ENCODE measurements at places on chromosomes 11 and 22. TPM values are rescaled to one million over a fixed set of nuclear protein-coding genes. Genes with fewer than 3 reads are reported as not detected.

GRCh38 chr11:57547854-57548377, 10.5 kb downstream of the SMTNL1 start:
- peaks cover 33% of the 10 kb centered on the region for H3K36me3 ChIP-seq
- H3K4me1 ChIP-seq, result peaks cover 10% of the 10 kb centered on the region
- H3K27ac ChIP-seq, result no peak overlapping the region
- H3K27me3 ChIP-seq, result no peaks in the 10 kb centered on the region
- DNase-seq, result no peak
- no peak overlapping the region for H3K4me3 ChIP-seq

DNA sequence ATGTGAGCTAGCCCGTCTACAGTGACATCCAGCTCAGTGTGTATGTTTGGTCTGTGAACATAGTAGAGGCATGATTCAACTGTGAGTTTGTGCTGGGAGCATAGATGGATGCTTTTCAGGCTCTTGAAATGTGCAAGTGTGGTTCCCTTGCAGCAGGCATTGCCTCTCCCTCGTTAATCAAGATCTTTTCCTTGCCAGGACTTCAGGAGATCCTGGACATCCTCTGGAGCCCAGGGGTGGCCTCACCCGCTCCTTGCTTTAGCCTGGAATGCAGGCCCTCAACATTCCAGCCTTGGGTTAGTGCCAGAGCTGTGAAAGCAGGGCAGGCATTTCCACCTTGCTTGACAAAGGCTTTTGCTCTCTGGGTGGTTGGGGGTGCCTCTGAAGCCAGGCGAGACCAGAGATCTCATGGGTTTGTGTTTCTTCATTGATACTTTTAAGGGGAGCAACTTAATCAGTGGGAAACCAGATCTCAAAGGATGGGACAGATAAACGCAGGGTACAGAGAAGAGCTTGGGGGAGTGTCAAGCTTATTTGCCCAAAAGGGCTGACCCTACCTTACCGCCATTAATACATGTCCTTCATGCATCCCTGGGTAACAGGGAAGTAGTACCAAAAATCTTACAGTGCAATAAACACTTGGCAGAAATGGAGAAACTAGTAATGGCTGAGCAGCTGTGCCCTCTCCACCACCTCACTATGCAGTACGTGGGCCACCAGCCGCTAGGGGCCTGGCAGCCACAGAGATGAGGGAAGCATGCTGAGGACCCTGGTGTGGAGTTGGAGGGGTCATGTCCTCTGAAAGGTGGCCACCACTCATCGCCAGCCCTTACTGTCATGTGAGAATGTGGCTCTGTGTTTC, 72.1 kb downstream of the PTPRJ start:
- peaks cover 27% of the 10 kb centered on the region for H3K4me1 ChIP-seq
- DNase-seq, result peak; percentile 57
- no peaks in the 10 kb centered on the region for H3K27me3 ChIP-seq
- peak overlapping the region; percentile 65 for H3K27ac ChIP-seq
- H3K36me3 ChIP-seq, result no peaks in the 10 kb centered on the region

- no peaks in the 10 kb centered on the region for H3K36me3 ChIP-seq
- H3K27me3 ChIP-seq, result no peaks in the 10 kb centered on the region
- DNase-seq, result no peak
- no peak overlapping the region for H3K4me3 ChIP-seq
- H3K4me1 ChIP-seq, result peaks cover 1% of the 10 kb centered on the region
- no peak overlapping the region for H3K27ac ChIP-seq
Observed at GRCh38 chr22:17192186-17192585, 27.0 kb downstream of the ADA2 start.

DNA sequence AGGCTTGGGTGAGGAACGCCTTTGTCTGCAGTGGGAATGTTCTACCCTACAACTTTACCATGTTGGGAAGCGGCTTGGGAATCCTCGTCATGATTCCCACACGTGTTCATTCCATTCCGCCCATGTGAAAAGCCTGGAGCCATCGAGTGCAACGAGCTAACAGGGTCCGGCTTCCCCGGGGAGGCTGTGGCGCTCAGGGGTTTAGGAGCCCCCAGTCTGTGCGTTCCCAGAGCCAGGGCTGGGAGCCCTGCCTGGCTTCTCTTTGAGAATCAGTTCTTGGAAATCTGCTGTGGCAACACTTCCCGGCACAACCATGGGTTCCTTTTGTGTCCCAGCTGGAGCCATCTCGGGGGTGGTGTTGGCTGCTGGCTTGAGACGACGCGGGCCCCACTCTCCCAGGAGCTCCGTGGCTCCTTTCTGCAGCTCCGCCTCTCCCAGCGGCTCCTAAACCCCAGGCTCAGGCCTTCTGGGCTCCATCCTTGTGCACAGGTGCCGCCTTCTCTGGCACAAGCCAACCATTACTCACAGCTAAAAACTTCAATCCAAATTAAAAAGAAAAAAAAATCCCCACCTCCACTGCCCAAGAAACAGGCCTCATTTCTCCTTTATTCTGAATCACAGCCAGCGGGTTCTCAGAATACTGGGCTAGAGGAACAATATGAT, 18.7 kb upstream of the PPFIA1 start:
- no peaks in the 10 kb centered on the region for H3K27me3 ChIP-seq
- no peak overlapping the region for H3K27ac ChIP-seq
- H3K36me3 ChIP-seq, result no peaks in the 10 kb centered on the region
- no peak for DNase-seq
- H3K4me3 ChIP-seq, result no peak overlapping the region

DNA sequence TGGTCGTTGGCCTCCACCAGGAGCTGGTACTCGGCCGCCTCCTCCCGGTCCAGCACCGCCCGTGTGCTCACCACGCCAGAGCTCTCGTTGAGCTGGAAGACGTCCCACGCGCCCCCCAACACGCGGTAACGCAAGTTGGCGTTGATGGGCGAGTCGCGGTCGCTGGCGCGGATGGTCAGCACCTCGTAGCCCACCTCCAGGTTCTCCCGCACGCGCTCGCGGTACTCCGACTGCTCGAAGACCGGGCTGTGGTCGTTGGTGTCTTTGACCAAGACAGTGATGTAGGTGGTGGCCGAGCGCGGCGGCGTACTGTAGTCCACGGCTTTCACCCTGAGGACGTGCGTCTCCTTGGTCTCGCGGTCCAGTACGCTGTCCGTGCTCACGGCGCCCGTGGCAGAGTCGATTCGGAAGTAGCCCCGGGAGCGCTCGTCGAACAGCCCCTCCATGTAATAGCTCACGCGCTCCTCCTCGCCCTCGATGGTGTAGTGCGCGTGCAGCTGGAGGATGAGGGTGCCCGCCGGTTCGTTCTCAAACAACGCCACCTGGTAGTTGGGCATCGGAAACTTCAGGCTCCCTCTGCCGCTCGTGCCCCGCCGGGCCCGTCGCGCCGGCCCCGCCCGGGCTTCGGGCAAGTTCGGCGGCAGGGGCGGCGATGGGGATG, 1.4 kb downstream of the CELSR1 start:
- peaks cover 17% of the 10 kb centered on the region for H3K27me3 ChIP-seq
- H3K36me3 ChIP-seq, result peaks cover 2% of the 10 kb centered on the region
- no peaks in the 10 kb centered on the region for H3K4me1 ChIP-seq
- H3K27ac ChIP-seq, result no peak overlapping the region

DNA sequence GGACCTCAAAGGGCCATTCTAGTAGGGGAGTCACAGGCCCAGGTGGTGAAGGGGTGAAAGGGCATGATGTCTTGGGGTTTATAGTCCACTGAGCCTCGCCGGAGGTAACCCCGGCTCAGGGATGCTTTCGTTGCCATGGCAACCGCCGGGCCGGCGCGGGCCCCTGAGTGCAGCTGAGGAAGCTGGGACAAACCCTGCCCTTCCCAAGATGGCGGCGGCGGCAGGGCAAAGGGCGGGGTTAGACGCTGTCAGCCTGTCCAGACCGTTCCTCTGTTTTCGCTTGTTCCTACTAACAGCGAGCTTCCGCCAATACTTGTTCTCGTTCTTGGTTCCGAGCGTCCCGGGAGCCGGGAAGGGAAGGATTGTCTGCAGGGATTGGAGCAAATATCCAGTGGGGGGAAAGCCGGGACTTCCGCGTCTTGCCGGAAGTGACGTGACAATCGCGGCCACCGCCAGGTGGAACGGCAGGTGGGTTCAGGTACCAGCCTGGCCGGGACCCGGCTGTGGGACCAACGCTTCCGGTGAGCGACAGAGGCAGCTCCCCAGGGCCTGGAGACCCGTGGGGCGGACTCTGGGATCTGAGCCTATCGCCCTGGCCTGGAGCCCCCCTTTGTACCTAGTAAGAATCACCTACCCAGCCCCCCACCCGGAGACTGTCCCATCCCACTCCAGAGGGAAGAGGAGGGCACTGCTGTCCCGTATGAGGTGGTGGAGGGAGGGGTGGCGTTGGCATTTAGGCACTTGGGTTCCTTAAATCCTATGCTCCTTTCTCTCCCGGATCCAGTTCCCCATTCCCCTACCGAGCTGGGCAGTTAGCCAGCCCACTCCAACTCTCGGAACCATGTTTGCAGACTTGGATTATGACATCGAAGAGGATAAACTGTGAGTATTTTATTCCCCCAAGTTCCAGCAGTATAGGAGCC, at the start of gene PICK1:
TSS of gene PICK1 (plus strand) at position 436 of the 923 bp plus-strand sequence. CDS start at position 842, 406 bp downstream.
- H3K27ac ChIP-seq, result peak within 1 kb of the TSS; percentile 95
- no peaks in the 10 kb centered on the region for H3K4me1 ChIP-seq
- H3K36me3 ChIP-seq, result peaks cover 6% of the 10 kb centered on the region
- peak within 1 kb of the TSS; percentile 95 for H3K4me3 ChIP-seq

DNA sequence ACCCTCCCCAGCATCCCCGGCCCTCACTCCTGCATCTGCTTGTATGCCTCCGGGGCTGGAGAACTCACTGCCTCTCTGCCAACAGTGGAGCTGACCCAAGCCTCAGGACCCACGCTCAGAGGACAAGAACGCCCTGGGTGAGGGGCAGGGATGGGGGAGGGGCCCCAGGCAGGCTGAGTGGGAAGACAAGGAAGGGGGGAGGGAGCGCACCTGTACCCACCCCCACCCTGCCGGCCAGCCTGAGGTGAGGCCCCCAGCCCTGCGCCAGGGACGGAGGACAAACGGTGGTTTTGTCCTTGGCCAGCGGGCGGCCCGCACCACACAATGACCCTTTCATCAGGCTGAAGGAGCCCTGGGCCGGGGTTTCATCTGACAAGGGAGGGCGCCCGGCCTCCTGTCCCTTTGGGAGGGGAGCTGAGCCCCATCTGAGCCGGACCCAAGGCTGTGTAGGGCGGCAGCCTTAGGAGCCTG, 10.0 kb downstream of the WNT7B start:
- peaks cover 49% of the 10 kb centered on the region for H3K4me1 ChIP-seq
- H3K36me3 ChIP-seq, result no peaks in the 10 kb centered on the region

DNA sequence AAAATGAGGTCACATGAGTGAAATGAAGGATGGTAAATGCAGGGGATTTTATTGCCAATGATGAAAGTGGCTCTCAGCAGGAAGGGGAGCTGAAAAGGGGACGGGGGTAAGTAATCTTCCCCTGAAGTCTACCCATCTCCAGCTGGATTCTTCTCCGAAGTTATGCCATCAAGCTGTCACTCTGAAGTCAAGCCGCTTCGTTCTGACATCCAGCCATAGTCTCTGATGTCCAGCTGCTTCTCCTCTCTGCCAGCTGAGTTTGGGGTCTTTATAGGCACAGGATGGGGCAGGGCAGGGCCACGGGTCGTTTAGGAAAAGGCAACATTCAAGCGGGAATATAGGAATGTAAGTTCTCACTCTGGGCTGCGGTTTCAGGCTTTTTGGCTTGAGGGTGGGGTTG, 181.9 kb upstream of the ANO3 start:
- no peaks in the 10 kb centered on the region for H3K36me3 ChIP-seq
- H3K27ac ChIP-seq, result no peak overlapping the region
- H3K4me1 ChIP-seq, result no peaks in the 10 kb centered on the region
- H3K27me3 ChIP-seq, result no peaks in the 10 kb centered on the region
- no peak for DNase-seq

DNA sequence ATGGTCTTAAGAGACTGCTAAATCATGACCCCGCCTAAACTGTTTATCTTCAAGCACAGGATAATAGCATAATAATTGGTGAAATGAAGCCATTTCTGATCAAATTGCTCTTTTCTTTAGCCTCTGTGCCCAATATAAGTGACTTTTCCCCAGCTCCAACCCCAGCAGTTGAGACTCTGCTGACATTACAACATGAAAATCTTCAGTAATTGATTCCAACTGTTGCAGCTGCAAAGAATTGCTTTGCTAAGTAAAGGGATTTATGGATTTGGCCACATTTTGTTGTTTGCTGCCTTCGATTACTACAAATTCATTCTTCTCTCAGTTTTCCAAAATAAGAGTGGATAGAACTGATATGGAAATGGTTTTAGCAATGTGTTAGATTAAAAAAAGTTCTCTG, 576.7 kb upstream of the LRRC4C start:
- no peaks in the 10 kb centered on the region for H3K36me3 ChIP-seq
- no peaks in the 10 kb centered on the region for H3K4me1 ChIP-seq
- no peak overlapping the region for H3K27ac ChIP-seq
- H3K27me3 ChIP-seq, result no peaks in the 10 kb centered on the region
- H3K4me3 ChIP-seq, result no peak overlapping the region

GRCh38 chr22:25511725-25512124, 52.8 kb upstream of the GRK3 start:
- no peak overlapping the region for H3K27ac ChIP-seq
- H3K27me3 ChIP-seq, result no peaks in the 10 kb centered on the region
- H3K36me3 ChIP-seq, result no peaks in the 10 kb centered on the region
- DNase-seq, result no peak
- H3K4me3 ChIP-seq, result no peak overlapping the region

- no peak for DNase-seq
- H3K4me3 ChIP-seq, result no peak overlapping the region
- no peaks in the 10 kb centered on the region for H3K4me1 ChIP-seq
- no peaks in the 10 kb centered on the region for H3K27me3 ChIP-seq
Observed at GRCh38 chr11:76589477-76589876, 81.1 kb downstream of the LRRC32 start.

DNA sequence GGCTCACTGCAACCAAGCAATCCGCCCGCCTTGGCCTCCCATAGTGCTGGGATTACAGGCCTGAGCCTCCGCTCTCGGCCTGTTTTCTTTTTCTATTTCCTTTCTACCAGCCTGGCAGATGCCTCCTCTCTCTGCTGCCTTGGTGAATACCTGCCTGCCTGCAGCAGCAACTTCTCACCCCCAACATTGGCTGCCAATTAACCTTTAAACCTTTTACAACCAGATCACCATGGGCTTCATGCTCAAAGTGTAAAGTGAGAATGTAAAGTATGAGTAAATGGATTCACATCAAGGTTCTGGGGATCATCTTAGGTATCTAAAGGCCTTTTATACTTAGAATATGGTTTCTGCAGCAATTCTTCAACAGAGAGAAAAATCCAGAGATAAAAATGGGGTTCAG, 13.0 kb upstream of the FCHSD2 start:
- DNase-seq, result no peak
- no peak overlapping the region for H3K27ac ChIP-seq
- H3K4me1 ChIP-seq, result peaks cover 4% of the 10 kb centered on the region
- H3K36me3 ChIP-seq, result no peaks in the 10 kb centered on the region

GRCh38 chr22:42270176-42270509, 310 bp downstream of the TCF20 start:
- H3K4me3 ChIP-seq, result peak overlapping the region; percentile 82
- peak overlapping the region; percentile 72 for H3K27ac ChIP-seq
- peaks cover 8% of the 10 kb centered on the region for H3K27me3 ChIP-seq
- H3K4me1 ChIP-seq, result peaks cover 25% of the 10 kb centered on the region
- H3K36me3 ChIP-seq, result no peaks in the 10 kb centered on the region

GRCh38 chr11:793556-793955, 3.7 kb upstream of the CEND1 start:
- no peaks in the 10 kb centered on the region for H3K36me3 ChIP-seq
- H3K4me3 ChIP-seq, result no peak overlapping the region
- no peaks in the 10 kb centered on the region for H3K27me3 ChIP-seq
- H3K27ac ChIP-seq, result no peak overlapping the region
- peaks cover 4% of the 10 kb centered on the region for H3K4me1 ChIP-seq
- no peak for DNase-seq

- peaks cover 16% of the 10 kb centered on the region for H3K36me3 ChIP-seq
- H3K27me3 ChIP-seq, result no peaks in the 10 kb centered on the region
- no peak overlapping the region for H3K4me3 ChIP-seq
- no peak overlapping the region for H3K27ac ChIP-seq
- no peak for DNase-seq
Observed at GRCh38 chr11:11997049-11997322, 11.4 kb downstream of the DKK3 start.

Gene PGA3
- total RNA-seq, result not detected

Gene PHOX2A
- total RNA-seq, result 0.19 TPM

Gene HMOX1
- 25.7 TPM for total RNA-seq

Data from H1 (cell line).